ENCODE measurements at places on chromosomes 11 and 22. TPM values are rescaled to one million over a fixed set of nuclear protein-coding genes. Genes with fewer than 3 reads are reported as not detected.
A peak's percentile ranks its signal among the peaks of the same experiment; 100 is the strongest.

DNA sequence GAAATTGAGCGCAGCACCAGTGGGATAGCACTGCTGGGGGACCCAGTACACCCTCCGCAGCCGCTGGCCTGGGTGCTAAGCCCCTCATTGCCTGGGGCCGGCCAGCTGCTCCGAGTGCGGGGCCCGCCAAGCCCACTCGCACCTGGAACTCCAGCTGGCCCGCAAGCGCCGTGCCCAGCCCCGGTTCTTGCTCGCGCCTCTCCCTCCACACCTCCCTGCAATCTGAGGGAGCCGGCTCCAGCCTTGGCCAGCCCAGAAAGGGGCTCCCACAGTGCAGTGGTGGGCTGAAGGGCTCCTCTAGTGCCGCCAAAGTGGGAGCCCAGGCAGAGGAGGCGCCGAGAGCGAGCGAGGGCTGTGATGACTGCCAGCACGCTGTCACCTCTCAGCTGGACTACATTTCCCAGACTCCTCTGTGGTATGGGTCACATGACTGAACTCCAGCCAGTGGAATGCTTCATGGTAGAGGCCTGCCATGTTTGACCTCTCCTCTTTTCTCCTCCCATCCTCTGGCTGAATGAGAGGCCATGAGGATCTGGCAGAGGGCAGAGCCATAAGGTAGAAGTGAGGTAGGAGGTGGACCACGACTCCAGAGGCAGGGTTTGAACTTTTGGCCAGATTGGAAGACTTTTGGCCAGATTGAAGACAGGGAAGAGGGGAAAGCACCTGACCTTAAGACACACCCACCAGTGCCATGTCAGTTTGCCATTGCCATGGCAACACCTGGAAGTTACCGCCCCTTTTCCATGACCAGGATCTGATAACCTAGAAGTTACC, 6.2 kb downstream of the MRGPRD start:
- peak; percentile 15 for DNase-seq

GRCh38 chr11:71502871-71503435, 24.1 kb upstream of the KRTAP5-7 start:
- no peak for DNase-seq

Gene CCDC188
- total RNA-seq, result 0.33 TPM

- DNase-seq, result no peak
These were observed 7.0 kb downstream of the C11orf16 start for GRCh38 chr11:8925711-8926110.

DNA sequence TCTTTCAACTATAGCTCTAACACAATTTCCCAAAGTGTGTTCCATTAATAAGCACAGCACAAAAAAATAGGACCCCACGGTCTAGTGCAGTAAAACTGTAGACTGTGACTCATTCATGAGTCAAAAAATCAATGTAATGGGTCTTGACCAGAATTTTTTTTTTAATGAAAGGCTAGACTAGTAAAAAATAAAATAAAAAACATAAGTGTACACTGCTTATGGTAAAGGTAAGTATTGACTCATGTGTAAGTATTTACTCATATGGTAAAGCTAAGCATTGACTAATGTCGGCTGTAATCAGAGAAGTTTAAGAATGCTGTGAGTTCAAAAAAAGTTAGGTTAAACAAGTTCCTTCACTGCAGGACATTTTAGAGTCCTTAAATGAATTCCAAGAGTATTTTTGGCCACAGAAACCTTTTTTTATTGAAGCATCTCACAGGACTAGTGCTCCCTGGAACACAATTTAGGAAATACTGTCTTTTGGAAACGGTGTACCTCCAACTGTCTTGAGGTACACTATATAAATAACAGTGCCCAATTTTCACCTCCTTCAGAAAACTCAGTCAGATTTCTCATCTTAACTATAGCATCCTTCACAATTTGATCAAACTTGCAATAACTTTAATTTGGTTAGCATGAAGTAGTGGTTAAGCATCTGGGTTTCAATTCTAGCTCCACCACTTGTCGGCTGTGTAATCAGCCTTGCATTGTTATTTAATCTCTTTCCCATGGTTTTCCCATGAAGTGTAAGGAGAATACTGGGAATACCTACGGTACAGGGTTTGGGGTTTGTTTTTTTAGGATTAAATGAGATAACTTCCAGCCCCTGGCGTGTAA, 2.1 kb downstream of the CCDC73 start:
- DNase-seq, result no peak

GRCh38 chr11:48043111-48043990, 63.0 kb downstream of the PTPRJ start:
- no peak for DNase-seq

DNA sequence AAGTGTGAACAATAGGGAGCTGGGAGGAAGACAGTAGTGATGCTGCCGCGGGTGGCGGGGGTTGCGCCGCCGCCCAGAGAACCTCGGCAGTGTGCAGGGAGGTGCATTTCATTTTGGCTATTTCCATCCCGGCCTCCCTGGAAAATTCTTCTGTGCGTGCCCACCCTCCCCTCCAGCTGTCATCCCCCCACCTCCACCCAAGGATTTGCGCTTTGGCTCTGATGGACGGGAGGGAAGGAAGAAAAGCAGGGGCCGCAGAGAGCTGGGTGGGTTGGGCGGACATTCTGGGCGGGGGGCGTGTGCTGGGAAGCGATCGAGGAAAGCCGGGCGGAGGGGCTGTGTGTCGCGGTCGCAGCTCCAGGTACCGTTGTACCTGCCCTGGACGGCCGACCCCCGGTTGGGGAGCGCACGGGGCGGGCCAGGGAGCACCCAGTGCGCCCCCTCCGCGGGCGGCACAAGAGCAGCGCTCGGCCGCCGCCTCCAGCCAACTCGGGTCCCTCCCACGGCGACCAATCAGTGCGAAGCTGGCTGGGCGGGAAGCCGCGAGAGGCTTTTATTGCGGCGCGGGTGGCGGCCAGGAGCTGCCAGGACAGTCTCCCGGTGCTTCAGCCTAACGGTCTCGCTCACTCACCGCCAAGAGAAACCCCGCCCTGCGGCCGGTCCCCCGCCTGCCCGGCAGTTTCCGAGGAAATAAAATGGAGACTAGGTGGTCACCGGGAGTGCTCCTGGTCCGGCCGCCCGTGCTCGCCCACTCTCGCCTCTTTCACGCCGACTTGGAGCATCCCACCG, 1.6 kb downstream of the NCAM1 start:
- DNase-seq, result peak; percentile 34

GRCh38 chr11:72812967-72813739, 1.1 kb upstream of the ATG16L2 start:
- DNase-seq, result peak; percentile 75

- peak; percentile 76 for DNase-seq
These were observed 7.4 kb downstream of the CNTF start for GRCh38 chr11:58629857-58630256.

GRCh38 chr11:117476531-117477142, 149.0 kb downstream of the CEP164 start:
- DNase-seq, result no peak

DNA sequence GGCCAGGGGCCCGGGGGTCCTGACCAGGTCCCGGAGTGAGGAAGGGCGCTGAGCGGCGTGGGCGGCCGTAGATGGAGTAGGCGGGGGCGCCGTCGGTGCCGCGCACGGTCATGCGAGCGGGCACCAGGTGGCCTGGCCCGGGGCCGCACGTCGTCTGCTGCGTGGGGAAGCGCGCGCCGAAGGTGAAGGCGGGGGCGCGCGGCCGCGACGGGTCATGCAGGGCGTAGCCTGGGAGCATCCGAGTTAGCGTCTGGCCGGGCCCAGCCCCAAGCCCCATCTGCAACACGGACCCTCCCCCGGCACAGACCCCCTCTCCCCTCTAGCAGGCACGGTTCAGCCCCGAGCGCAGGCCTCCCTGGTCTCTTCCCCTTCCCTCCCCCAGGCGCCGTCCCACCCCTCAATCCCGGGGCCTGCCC, 1.7 kb upstream of the TYMP start:
- no peak for DNase-seq

All from fibroblast of lung (primary cell).